NCI-H345 (cell line): ENCODE measurements at places on chromosomes 3 and 15.
A peak's percentile ranks its signal among the peaks of the same experiment; 100 is the strongest.

DNA sequence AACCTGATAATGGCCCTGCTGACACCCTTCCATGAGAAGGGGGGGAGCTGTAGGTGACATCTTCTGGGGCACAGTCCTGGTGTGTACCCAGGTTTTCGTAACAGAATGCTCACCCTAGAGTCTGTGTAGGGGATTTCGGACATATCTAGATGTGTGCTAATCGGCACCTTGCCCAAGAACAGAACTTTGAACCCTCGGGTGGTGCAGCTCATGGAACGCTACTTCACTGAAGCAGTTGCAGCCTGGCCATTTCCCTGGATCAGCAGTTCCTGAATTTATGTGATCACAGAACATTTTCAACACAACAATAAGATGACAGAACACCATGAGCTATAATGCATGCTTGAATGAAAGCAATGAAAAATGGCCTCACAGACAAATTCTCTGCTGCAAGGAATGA is 57.5 kb upstream of the MUC13 start:
- no peak for DNase-seq

GRCh38 chr3:52106951-52107611 is 47.1 kb downstream of the POC1A start:
- no peak for DNase-seq

DNA sequence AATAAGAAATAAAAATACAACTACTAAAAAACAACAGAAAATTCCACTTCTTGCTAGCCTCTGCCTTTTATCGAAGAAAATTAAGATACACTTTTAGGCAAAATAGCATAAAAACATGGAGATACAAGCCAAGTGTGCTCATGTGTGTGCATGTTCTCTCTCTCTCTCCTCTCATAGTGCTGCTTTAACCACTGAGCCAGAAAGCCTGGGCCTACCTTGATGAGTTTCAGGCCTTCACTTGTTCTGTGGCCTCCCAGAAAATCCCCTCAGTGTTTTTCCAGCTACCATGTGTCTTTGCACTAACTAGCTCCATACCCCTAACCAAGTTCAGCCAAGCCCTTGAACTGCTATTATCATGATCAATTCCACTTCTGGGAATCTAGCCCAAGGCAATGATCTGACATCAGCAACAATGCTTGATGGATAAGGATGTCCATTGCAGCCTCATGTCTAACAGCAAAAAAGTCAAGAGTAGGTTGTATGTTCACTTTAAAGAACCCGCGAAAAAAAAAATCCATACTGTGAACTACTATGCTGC is 18.1 kb downstream of the CYP11A1 start:
- DNase-seq: peak; percentile 1

DNA sequence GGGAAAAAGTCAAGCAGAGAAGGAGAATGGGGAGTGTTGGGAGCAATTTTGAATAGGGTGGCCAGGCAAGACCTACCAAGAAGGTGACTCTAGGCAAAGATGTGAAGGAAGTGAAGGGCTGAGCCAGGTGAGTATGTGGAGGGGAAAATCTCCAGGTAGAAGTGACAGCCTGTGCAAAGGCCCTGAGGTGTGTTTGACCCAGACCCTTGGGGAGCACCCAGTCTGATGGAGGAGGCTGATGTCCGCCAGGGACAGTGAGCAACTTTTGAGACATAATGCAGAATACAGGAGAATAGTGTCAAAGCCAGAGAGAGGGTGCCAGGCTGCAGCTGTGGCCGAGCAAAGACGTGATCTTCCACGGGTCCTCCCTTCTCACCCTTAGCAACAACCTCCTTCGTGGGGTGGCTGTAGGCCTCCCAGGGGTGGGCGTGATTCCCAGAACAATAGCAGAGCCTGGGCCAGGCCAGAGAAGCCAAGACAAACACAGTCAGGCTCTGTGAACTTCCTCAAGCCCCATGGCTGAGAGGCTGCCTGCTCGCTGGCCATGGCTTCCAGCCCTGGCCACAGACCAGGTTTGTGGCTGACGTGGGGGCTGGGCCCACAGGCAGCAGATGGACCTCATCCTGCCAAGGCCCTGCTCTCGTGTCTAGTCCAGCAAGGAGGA is 58.1 kb downstream of the SLC6A6 start:
- no peak for DNase-seq

GRCh38 chr15:92886042-92886537 is 14.0 kb upstream of the CHD2 start:
- no peak for DNase-seq

DNA sequence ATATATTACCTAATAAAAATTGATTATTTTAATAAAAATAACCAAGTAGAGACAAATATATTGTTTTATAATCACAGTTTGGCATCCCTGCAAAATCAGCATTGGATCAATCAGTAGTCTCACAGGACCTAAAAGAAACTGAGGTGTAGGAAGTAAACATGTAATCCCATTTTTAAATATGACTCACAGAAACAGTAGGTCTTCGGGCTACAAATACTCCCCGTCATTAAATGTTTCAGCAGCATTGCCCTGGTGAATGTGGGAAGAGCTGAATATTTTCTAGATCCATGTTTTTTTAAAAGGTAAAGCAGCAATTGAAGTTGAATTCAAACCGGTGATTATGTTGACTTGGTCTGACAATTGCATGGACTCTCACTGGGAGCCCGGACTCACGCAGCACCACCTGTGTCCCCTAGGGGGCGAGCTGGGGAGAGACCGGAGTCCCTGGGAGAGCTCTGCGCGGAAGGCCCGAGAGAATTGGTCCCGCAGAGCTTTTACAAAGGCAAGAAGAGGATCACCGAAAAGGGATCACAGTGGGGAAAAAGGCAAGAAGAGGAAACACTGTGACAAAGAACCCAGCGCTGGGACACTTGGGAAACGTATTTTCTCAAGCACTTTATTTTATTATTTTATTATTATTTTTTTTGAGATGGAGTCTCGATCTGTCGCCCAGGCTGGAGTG is 17.2 kb upstream of the USP3 start:
- DNase-seq: no peak

GRCh38 chr15:38430106-38430760 is 23.7 kb upstream of the FAM98B start:
- no peak for DNase-seq

GRCh38 chr15:45555934-45556608 is 31.1 kb upstream of the BLOC1S6 start:
- DNase-seq: no peak

DNA sequence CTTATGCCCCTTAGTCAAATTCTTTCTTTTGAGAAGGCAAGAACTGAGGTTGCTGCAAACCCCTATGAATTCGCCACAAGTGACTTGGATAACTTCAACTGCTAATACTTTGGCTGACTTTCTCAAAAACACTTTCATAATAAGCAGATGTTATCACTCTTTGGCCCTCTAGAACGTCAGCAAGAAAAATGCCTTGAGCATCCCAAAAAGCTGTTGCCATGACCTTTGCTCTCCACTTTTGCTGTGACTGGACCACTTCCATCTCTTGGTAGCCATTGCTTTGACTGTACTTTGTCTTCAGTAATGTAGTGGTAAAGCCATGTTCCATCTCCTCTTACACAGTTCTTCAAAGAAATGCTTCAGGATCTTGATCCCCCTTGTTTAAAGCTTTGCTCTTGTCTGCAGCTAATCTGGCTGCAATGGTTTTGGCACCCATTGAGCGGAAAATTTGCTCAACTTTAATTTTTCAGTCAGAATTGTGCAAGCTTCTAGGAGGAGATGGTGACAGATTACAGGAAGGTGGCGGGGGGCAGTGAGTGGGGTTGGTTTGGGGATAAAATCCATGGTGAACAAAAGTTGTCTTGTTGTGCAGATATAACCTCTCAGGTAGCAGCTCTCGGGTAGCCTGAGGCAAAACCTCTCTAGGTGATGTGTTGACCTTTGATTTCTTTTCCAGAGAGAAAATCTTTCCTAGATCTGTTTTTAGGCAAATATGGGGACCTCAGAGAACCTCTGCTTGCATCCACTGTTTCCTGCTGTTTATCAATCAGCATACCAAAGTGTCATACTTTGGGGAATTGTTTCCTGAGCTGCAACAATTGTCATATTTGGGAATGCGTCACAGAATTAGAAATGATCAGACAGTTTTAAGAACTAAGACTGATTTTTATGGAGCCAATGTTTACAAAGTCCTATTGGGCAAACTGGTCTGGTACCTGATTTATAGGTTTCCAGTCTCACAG is 83.6 kb downstream of the CCR1 start:
- no peak for DNase-seq

DNA sequence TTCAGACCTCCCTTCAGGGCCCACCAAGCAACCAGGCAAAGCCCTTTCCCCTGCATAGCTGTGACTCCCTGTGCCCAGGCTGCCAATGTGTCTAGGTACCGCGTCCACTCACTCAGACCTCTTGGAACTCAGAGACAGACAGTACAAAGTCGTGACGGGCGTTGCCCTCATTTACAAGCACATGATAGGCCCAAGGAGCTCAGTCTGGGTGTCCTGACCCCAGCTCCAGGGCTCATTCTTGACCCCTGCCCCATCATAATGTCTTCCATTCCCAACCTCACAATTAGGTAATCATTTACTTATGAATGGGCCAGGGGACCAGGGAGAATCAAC is 56.0 kb downstream of the KLF13 start:
- DNase-seq: no peak

DNA sequence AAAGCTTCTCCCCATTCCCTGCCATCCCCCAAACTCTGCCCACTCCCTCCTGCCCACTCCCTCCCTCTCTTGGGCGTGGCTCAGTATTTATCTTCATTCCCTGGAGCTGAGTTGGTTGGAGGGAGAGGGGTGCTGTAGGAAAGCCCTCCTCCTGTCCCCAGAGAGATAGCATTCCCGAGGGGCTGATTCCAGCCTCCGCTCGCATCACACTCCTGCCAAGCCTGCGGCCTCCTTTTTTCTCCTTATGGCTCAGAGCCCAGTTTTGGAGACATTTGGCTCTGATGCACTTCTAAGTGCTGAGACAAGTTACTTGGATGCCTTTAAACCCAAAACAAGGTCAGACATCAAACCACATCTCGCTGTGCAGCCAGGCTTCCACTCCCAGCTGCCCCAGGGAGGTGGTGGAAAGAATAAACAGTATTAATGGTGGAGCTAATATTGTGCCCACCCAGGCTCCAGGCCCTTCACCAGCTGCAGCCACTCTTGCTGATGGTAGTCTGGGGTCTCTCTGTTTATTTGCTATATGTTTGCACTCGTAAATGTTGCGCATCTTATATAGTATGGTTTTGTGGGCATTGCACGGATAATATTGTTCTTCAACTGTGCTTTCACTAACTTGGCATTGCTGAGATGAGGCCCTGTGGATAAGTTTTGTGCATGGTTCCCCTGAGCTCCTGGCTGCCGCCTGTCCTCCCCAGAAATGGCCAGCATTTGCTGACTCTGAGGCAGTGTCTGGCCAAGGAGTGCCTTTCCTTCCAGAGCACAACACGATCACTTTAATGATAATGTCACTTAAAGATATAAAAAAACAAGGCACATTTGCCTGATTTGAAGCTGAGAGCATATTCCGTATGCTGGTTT is 157.2 kb downstream of the LRRC28 start:
- no peak for DNase-seq

- DNase-seq: peak; percentile 67
Measured at GRCh38 chr15:67838789-67839332, 984 bp downstream of the RNU6-1 start.

- DNase-seq: no peak
Measured at GRCh38 chr15:38894243-38894948, 329.8 kb upstream of the RASGRP1 start.

GRCh38 chr3:5096336-5097008 is 25.6 kb upstream of the ARL8B start:
- DNase-seq: no peak

GRCh38 chr3:112871735-112872134 is 25.1 kb upstream of the CD200R1L start:
- no peak for DNase-seq
